ENCODE measurements at places on chromosomes 13 and 19.

DNA sequence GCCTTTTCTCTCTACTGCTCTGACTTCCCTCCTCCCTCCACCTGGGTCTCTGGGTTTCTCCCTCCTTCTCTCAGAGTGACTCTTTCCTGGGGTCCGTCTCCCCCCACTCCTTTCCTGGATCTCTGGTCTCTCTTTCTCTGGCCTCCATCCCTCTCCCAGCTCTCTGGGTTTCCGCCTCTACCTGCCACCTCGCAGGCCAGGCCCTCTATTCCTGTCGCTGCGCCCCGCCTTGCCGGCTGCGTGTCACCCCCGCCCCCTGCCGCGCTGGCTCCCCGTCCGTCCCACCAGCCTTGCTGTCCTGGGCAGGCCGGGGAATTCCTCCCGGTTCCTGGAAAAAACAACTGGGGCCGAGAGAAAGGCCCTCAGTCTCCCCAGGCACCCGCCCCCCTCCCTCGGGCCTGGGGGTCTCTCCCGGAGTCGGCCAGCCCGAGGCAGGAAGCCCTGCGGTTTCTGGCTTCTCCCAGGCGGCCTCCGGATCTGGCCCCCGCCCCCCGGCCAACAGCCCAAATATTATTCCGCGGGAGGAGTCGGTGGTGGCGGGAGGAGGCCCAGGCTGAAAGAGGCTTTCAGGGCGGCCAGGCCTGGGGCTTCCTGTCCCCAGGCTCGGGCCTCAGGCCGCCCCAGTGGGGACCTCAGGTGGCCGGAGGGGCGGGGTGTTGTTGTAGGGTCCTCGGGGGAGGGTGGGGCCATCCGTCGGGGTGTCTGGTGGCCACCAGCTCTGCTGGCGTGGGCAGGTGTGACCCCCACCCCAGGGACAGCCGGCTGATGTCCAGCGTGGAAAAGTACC is 9.3 kb downstream of the IRF2BP1 start:
- no peak for DNase-seq

GRCh38 chr13:50452756-50453155 is 390.7 kb downstream of the DLEU7 start:
- no peak for DNase-seq

- DNase-seq, result no peak
Observed at GRCh38 chr13:73960474-73960873, 173.7 kb downstream of the KLF12 start.

GRCh38 chr19:1627194-1627593 is 21.9 kb upstream of the UQCR11 start:
- no peak for DNase-seq

DNA sequence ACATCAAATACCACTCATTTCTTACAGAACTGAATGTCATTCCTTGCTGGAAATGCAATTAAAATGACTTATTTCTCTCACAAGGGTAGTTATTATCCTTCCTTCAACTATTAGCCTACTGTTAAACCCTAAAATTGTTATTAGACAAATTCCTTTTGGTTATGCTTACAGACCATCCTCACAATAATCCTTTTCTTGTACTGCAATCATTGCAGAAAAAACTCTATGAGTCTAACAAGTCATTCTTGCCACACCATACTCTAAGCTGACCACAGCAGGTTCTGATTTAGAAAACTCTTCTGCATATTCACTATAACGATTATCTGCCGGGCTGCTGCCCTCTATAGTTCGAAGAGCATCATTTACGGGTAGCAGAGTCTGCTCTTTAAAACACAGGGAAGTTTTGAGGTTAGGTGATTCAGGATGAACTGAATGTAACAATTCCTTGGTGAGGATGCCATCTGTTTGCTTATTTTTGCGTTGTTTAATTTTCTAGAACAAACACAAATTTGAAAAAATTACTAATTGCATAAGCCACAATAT is 38.2 kb downstream of the MTMR6 start:
- DNase-seq, result peak; percentile 48

DNA sequence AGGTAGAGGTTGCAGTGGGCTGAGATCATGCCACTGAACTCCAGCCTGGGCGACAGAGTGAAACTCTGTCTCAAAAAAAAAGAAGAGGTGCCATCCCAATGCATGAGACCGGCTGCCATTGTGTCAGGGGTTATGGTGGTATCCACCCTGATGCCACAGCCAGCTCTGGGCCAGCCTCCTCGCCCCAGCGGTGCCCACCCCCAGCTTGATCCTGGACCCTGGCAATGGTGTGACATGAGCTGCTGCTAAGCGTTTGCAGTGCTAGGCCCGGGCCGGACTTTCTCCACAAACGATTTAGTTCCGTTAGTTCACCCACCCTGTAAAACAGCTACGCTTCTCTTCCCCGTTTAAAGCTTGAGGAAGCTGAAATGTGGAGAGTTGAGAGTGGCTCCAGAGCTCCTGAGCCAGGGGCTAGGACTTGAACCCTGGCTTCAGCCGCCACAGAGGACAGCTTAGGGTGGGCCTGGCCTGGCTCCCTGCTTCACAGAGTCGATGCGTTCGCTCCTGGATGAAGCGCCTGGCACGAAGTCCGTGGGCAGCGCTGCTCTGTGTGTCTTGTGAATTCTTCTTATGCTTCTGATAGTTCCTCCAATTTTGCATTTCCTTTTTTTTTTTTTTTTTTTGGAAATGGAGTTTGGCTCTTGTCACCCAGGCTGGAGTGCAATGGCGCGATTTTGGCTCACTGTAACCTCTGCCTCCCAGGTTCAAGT is 25.5 kb downstream of the NKPD1 start:
- peak; percentile 23 for DNase-seq

DNA sequence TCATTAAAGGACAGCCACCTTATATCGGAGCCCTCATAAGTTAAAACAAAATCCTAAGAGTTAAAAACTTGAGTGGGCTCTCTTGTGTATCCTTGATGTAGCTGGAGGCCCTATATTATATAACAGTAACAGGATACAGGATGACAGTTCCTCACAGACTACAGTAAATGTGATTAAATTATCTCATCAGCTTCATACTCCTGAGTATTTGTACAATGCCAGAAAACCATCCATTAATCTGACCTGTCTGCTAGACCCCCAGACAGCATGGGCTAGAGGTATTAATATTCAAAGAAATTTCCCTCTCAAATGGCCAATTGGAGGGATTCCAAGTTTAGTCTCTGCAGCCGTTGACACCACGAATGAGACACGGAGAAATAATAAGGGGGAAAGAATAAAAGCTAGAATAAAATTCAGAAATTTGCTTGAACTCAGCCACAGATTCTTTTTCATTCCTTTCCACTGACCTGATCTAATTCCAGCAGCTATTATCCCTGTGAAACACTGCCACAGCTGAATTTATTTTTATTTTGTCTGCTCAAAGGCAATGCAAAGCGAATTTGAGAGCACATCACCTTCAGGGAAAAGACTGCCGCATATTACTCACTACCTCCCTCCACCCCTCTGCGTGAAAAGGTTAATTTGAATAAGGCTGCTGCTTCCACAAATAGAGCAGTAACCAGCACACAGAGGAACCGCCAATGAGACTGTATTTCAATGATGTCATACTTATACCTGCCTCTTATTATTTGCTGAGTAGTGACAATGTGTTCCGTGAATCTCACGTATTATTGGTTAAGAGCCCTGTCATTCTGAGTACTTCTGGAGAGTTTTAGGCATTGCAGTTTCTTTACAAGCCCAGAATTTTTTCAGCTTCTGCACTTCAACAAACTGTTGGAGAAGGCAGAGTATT is 155.9 kb upstream of the KLF12 start:
- no peak for DNase-seq

- DNase-seq, result no peak
Observed at GRCh38 chr13:91698308-91698707, 299.9 kb downstream of the GPC5 start.

GRCh38 chr19:47215581-47215980 is 15.4 kb downstream of the BBC3 start:
- DNase-seq, result no peak

DNA sequence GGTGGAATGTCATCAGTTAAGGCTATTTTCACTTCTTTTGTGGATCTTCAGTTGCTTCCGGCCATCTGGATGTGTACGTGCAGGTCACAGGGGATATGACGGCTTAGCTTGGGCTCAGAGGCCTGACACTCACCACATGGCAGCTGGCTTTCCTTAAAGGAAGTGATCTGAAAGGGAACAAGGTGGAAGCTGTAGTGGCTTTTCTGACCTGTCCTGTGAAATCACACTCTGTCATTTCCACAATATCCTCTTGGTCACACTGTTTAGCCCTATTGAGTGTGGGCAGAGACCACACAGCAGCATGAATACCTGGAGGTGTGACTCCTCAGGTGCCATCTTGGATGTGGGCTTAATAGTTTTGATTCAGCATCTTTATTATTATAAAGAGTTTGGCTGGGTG is 4.5 kb upstream of the BAX start:
- DNase-seq, result no peak

DNA sequence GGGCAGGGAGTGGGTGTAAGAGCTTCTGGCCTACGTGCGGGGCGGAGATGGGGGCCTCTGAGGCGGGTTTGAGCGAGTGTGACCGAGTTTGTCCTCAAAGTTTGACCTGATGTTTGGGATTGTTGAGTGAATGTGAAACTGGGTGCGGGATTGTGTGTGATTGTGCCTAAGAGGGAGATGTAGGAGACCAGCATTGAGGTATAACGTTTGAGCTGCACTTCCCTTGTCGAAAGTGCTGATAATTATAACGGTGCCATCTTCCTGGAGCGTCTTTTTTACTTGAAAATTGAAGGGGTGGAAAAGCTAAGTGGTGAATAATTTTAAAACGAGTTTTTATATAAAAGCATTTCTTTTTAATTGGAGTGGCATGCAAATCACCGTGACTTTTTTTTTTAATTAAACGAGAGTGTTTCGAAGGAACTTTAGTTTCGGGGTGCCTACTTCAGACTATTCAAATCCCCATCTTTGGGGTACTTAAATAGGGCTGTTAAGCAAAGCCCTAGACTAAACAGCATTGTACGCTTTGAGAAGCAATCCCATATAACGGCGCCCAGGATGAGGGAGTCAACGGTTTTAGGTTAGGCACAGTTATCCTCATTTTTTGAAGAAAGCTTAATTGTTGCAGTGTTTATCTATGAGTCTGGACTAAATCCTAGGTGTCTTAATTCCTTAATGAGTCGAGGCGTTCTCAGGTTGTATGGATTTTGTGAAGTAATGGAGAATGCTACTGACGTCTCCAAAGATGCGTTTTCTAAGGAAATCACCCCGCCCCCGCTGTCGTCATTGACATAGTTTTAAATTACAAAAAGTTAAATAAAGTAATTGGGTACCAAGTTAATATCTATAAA is 594 bp downstream of the ZNF146 start:
- DNase-seq, result peak; percentile 52

DNA sequence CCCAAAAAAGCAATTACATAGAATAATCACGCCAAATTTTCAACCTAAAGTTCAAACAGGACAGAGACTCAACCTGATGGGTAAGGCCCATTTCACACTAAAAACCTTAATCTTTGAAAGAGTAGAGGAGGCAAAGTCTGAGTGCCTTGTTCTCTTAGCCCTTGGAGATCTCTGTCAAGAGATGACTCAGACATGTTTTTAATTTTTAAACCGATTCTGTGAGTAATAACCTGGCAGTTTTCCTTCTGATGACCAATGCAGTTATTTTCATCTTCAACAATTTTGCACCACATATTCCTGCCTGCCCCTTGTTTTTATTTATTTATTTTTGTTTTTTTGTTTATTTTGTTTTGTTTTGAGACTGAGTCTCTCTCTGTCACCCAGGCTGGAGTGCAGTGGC is 11.5 kb upstream of the TNFSF9 start:
- DNase-seq, result no peak

DNA sequence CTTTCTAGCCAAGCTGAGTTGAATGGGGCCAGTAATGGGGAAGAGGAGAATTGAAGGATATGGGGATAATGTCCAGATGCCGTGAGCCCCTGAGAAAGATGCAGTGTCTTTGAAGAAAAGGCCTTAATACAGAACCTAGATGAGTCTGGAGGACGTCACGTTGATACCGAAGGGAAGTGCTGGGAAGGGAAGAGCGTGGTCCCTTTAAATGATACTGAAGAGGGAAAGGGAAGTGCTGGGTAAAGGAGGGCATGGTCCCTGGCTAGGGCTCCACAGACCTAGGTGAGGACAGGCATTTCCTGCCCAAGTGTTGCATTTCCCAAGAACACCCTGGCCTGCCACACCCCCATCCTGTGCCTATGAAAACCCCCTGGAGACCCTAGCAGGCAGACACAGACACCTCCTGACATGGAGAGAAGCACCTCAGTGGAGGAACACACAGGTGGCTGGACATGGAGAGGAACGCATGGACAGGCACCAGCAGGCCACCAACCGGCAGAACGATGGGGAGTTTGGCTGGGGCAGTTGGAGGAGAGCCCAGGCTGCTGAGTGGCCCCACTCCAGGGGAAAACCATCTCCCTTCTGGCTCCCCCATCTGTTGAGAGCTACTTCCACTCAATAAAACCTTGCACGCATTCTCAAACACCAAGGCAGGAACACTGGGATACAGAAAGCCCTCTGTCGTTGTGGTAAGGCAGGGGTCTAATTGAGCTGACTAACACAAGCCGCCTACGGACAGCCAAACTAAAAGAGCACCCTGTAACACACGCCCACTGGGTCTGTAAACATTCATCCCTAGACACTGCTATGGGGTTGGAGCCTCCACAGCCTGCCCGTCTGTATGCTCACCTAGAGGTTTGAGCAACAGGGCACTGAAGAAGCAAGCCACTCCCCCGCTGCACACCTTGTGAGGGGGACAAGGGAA is 34.9 kb upstream of the POMP start:
- no peak for DNase-seq

- no peak for DNase-seq
Observed at GRCh38 chr13:110702591-110703526, 3.1 kb downstream of the CARS2 start.

DNA sequence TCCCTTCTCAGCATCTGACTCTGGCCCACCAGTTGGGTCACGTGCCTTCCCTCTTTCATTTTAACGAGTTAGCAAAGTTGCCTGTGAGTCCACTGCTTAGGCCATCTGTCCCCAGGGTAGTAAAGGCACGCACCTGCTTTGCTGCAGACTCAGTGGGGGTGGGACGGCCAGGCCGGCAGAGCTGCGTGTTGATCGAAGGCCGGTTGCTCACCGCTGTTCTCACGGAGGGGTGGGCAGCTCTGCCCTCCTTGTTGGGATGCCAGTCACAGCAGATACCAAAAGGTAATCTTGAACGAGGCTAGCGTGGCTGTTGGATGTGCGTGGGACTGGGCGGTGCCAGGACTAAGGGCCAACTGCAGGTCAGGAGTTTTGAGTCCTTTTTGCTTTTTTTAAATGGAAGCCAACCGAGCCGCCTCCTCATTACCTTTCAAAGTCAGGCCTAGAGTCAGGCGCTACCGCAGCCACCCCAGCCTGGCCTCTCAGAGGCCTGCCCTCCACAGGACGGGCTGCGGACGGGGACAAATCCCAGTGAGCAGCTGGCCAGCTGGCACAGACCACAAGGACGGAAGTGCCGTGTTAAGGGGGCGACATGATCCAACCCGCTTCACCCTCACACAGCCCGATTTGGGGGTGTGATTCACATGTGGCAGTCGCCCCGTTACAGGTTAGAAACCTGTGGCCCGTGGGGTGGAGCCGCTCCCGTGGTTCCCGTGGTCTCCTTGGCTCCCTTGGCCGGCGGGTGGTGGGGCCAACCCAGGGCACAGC is 20.6 kb downstream of the ADPRHL1 start:
- no peak for DNase-seq

All from inflammatory macrophage treated with lipopolysaccharide for 1 hour (primary cell).